ENCODE measurements at places on chromosomes 16 and 17.

- no peak for DNase-seq
Observed at GRCh38 chr16:87172632-87173031, 144.6 kb downstream of the C16orf95 start.

- peak; percentile 68 for DNase-seq
Observed at GRCh38 chr16:25988084-25988483, 296.3 kb downstream of the HS3ST4 start.

- DNase-seq, result no peak
Observed at GRCh38 chr16:28003923-28004322, 59.6 kb downstream of the GSG1L start.

GRCh38 chr16:56252835-56253234, 61.5 kb downstream of the GNAO1 start:
- no peak for DNase-seq

DNA sequence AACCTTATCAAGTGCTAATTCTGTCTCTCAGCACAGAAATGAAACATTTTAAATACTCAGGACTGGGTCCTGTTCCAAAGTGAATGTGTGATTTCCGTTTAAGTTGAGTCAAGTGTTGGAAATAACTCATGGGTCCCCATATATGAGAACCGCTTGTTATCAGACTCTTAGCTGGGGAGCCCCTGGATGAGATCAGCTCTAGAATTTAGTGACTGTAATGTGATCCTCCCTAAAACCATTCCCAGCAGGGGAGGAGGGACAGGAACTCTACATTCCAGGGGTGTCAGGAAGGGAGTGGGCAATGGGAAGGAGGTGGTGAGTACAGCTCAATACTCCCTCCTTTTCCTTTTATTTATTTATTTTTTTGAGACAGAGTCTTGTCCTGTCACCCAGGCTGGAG, 37.5 kb downstream of the OTOA start:
- DNase-seq, result no peak

All from NCI-H526 (cell line).